ENCODE measurements at places on chromosomes 12 and 14.
A peak's percentile ranks its signal among the peaks of the same experiment; 100 is the strongest.

DNA sequence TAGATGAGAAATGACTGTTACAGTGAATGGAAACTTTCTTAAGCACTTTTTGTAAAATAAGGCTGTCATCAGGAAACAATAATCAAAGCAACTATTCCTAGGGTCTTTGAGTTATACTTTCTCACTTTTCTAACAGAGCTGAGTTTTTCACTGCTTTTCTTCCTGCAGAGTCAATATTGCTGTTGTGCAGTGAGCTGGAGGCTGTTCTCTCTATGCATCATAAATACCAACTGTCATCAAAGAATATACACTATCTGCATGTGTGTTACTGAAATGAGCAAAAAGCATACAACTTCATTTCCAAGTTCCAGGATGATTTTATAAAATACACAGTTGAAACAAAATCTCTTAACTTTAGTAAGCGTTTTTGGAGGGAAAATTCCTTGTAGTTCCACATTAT lies 110.4 kb upstream of the CPSF6 start:
- no peak for DNase-seq

- DNase-seq = no peak
Observed at GRCh38 chr14:93033084-93033982, 82.4 kb downstream of the ITPK1 start.

GRCh38 chr14:96512122-96512521 lies 9.9 kb downstream of the PAPOLA start:
- no peak for DNase-seq

DNA sequence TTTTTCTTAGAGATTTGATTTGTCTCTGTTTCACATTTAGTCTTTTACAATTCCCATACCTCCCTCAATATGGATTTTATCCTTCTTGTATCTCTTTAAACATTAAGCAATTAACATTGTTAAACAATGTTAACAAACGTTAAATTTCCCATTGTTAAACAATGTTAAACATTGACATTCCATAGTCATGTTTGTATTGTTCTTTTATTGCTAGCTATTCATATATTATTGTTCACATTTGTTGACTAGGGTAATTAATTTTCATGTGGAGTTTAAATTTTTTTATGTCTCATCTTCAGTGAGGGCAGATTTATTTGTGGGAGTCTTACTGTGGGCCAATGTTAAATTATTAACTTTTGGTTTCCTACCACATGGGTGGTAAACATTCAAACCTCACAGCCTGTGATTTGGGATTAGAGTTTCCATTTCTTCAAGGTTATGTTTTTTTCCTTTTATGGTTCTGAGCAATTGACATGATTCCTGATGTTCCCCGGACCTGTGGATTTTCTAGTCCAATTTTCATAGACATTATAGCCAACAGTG lies 294.3 kb downstream of the ALG10B start:
- DNase-seq = no peak

DNA sequence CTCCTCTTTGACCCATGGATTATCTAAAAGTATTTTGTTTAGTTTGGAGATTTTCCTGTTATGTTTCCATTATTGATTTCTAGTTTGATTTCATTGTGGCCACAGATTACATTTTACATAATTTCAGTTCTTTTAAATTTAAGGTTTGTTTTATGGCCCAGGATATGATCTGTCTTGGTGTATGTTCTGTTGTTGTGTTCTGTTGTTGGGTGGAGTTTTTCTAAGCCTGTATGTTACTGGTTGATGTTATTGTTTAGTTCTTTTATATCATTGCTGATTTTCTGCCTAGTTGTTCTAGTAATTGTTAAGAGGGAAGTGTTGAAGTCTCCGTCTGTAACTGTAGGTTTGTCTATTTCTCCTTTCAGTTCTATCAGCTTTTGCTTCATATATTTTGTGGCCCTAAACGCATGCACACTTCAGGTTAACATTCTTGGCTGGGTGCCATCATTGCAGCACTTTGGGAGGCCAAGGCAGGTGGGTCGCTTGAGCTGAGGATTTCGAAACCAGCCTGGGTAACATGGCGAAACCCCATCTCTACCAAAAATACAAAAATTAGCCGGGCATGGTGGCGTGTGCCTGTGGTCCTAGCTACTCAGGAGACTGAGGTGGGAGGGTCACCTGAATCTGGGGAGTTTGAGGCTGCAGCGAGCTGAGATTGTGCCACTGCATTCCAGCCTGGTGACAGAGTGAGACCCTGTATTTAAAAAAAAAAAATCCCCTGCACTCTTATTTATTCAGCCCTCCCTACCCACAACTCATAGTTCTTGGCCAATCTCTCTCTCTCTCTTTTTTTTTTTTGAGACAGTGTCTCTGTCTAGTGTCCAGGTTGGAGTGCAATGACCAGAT lies 28.1 kb upstream of the CFL2 start:
- no peak for DNase-seq

DNA sequence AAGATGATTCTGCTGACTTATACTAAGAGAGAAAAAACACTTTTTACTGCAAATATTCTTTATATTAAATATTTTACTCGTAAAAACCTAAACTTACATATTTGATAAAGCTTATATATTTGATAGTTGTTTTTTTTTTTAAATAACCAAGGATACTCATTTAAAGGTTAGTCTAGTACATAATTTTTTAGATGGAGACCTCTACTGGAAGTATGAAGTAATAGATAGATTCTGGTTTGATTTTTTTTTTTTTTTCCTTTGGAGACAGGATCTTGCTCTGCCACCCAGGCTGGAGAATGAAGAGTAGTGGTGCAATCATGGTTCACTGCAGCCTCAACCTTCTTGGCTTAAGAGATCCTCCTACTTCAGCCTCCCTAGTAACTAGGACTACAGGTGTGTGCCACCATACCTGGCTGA lies 16.4 kb downstream of the ARID2 start:
- DNase-seq = no peak

- no peak for DNase-seq
Observed at GRCh38 chr14:102863381-102863780, 59.1 kb upstream of the AMN start.

- DNase-seq = no peak
Observed at GRCh38 chr14:92385561-92385960, 62.6 kb downstream of the SLC24A4 start.

GRCh38 chr12:116346741-116347140 lies 69.2 kb upstream of the MED13L start:
- DNase-seq = no peak

GRCh38 chr12:18932211-18932610 lies 194.3 kb downstream of the CAPZA3 start:
- no peak for DNase-seq

DNA sequence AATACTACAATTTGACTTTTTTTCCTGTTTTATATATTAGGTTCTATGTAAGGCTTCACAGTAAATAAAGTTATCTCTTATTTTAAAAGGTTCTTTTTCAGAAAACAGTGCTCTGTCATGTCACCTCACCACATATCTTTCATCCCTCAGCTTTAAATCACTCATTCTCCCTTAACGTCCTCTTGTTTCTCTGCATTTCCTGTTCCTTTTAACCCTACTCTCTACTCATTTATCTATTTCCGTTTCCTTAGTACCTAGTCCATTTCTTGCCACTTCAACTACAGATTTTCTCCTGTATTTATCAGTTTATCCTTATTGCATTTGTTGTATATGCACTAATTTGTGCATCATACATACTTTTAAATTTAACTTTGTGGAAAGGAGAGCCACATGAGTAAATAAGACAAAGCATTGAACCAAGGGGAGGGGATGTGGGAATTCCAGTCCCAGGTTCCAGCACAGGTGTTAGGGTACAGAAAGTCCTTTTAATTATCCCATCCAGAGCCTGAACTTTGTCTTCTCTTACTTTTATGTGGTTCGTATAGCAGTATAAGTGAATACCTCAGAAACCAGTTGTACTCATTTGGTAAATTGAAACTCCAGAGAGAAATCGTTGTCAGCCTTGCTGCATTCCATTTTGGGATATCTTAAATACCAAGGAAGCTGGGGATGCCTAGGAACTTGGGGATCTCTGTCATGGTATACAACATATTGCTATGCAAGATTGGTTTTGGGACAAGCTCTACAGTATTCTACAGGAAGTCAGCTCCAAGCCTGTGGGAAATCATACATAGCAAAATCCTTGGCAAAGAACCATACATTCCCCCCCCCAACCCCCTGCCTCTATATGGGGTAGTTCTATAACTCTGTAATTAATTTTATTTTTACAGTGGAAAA lies 120.5 kb downstream of the DIP2B start:
- DNase-seq = no peak

DNA sequence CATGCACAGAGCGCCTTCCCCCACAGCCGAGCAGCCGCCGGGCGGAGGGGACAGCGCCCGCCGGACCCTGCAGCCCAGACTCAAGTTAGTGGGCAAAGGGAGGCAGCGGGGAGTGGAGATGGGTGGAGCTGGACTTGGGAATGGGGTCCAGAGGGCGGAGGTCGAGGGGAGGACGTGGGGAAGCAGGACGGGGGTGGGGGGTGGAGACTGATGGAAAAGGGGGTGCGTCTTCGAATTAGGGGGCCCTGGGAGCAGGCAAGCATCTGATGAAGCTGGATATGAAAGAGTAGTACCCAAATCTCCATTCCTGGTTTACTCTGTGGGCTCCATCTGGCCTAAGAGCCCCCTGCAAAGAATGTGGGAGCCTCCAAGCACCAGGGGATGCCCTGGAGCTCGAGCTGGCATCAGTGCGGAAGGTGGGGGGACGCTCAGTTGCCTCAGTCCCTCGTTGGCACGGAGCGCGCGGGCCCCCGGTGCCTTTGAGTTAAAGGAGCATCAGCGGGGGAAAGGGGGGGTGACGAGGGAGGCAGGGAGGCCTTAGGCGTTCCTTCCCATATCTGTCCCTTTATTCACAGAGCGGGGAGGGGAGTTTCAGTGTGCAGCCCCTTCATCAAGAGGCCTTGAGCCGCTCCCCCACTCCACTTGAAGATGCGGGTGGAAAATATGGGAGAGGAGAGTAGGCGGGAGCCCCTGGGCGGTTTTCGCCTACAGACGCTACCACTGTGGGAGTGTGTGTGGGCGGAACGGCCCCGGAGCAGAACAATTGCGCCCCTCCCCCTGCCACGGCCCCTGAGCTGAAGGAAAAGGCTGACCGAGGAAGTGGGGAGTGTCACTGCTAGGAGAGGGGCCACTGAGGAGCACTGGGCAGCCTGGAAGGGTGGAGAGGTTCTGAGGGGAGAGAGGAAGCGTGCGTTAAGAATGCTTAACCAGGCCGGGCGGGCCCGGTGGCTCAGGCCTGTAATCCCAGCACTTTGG lies 644 bp downstream of the NAB2 start:
- peak; percentile 83 for DNase-seq

DNA sequence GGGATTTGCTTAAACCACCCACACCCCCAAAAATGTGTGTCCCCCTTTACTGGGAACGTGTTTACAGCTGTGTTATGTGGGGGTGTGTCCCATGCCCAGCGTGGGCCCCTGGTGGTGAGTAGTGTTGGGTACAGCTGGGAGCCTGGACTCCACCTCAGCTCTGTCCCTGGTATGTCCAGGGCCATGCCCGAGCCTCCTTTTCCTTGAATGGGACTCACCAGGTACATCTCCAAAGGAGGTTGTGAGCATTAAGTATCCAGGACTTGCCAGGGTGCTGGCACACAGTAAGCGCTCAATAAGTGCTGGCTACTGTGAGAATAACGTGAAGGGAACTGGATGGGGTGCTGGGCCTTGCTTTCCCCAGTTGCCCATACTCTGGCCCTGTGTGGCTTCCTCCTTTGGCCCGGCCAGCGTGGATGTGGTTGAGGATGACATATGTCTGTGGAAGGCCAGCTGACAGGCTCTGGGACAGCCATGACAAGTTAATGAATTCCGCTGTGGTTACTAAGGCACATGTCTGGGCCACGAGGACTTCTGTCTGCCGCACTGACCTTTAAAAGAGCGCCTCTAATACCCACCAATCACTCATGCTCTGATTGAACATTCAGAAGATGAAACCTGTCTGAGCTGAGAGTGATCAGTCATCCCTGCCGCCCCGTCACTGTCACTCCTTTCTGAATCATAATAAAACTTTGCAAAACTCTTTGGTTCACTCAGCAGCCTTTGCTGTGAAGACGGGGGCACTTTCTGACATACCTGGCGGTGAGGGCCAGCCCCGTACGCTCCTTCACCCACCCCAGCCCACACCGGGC lies 74.7 kb downstream of the DIO3 start:
- no peak for DNase-seq

DNA sequence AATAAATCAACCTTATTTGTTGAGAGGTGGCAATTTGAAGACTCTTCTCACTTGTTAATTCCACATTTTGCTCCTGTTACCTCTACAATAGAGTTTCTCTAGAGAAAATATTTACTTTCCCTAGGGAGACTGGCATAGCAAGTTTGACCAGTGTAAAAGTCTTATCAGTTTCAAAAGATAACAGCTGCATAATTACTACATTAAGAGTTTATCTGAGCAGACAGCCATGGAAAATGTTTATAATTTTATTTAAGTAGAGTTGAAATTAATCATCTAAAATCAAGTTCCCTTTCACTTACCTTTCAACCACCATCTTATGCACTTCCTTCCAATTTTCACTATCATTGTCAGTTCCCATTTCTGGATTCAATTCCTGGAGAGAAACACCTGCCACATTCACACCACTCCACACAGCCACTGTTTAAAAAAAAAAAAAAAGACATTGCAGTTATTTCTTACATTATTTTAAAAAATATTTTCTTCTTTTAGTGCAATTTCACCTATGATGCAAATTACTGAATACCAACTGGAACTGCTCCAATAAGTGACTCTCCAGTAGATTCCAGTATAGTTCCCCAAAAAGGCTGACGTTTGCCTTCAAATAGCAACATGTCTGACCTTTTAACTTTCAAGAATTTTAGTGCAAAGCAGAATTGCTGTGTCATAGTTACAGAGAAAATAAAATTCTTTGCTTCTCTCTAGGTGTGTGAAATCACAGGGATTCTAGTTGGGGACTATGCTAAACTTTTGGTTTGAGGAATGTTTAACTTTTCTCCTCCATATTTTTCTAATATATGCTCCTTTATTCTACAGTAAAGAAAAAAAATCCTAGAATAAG lies 19.4 kb downstream of the LDHB start:
- DNase-seq = no peak

DNA sequence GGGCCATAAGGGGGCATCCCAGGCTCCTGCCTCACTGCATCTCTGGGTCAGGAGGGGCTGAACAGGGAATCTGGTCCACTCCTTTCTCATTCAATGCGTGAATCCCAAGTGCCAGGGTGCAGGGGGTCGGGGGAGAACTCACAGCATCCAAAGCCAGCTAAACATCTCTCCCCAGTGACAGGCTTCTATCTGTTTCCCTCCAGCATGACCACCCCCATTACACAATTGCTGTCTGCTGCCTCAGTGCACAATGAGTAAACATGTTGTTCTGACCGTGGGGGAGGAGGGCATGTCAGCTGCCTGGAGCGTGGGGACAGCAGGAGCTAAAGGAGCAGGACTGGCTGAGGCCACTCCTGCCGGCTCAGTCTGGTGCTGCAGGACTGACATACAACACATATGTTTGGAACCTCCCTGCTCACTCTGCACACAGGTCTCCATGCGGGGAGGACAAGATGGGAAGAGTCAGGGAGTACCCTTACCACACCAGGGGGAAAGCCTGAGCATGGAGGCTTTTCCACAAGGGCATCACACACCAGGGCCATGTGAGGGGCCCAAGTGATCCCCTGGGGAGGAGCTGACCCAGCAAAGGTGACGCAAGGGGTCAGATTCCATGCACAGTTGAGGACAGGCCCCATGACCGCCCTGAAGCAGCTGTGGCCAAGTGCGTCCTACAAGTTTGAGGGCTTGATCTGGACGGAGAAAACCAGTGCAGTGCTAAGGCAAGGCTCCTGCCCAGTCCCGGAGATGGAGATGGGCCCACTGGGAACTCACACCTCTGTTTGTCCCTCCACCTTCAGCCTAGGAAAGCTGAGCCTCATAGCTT lies 1.4 kb downstream of the TNS2 start:
- no peak for DNase-seq

- no peak for DNase-seq
Observed at GRCh38 chr14:92340071-92340470, 17.1 kb downstream of the SLC24A4 start.

- DNase-seq = no peak
Observed at GRCh38 chr12:101018540-101018939, 191.5 kb downstream of the SLC5A8 start.
